ENCODE measurements at places on chromosomes 3 and 15.

GRCh38 chr3:160564258-160564911 is 986 bp downstream of the KPNA4 start:
- H3K27me3 ChIP-seq, result no peaks in the 10 kb centered on the region
- peak overlapping the region; percentile 97 for H3K27ac ChIP-seq
- H3K36me3 ChIP-seq, result peaks cover 33% of the 10 kb centered on the region
- DNase-seq, result no peak
- peaks cover 38% of the 10 kb centered on the region for H3K4me1 ChIP-seq

DNA sequence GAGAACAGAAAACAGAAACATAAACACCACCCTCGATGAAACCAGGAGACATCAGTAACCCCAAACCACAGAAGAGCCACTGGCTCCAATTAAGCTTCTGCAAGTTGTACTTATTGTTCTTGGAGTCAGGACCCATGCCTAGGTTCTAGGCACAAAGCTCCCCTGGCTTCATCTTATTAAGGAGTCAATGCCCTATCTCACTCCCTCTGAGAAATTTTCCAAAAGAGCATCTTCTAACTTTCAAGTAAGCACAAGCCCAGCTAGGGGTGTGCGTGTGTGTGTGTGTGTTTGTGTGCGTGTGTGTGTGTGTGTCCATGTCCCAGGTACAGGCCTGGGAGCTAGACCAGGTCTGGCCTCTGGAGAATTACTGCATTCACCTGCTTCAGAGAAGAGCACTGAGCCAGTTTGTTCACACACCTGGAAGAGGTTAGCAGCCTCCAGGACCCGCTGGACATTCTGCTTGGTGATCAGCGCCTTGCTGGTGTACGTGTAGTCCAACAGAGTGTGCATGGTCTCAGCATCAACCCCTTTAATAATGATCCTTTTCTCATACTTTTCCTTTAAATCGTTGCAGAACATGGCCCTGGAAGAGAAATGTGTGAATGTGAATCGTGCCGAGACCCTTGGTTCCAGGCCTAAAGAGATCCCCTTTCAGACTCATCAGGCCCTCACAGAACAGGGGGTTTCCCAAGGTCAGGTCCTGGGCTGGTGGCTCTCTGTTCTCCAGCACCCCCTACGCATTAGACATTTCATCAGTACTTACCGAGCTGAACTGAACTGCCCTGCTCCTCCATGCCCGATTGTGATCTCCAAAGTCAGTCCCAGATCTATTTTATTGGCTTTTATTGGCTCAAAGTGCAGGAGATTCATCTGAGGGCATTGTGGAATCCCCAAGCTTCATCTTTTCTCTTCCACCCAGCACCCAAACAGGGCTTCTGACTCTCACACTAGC is 27.8 kb downstream of the KLHL6 start:
- H3K4me1 ChIP-seq, result peaks cover 70% of the 10 kb centered on the region
- no peaks in the 10 kb centered on the region for H3K27me3 ChIP-seq
- H3K4me3 ChIP-seq, result peak overlapping the region; percentile 82

DNA sequence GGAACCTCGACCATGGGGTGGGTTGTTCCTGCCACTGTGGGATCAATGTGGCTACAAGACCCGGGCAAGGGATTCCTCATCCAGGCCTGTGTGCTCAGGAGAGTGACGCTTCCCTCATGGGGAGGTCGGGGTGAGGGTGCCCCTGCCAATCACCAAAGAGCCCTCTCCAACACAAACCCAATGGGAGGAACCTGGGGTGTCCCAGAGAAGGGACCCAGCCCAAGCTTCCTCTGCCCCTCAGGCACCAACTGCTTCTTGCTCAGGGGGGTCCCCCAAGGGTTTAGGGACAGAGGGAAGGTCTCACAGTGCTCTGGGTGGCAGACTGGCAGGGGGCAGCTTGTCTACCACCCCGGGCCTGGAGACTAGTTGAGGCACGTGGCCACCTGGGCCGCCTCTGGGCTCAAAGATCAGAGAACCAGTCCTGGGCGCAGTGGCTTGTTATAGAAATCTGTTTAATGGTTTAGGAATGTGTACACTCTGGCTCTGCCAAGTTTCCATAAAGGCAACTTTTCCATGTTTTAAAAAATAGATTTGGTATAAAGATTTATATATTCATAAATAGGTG is 26.6 kb downstream of the GP9 start:
- H3K27me3 ChIP-seq, result peaks cover 5% of the 10 kb centered on the region
- no peak overlapping the region for H3K4me3 ChIP-seq
- no peak overlapping the region for H3K27ac ChIP-seq

- H3K4me1 ChIP-seq, result peaks cover 6% of the 10 kb centered on the region
- peaks cover 9% of the 10 kb centered on the region for H3K27me3 ChIP-seq
- no peak for DNase-seq
- H3K27ac ChIP-seq, result no peak overlapping the region
- H3K36me3 ChIP-seq, result no peaks in the 10 kb centered on the region
Observed at GRCh38 chr15:39539466-39539865, 41.4 kb upstream of the THBS1 start.

- H3K4me1 ChIP-seq, result peaks cover 5% of the 10 kb centered on the region
- H3K36me3 ChIP-seq, result no peaks in the 10 kb centered on the region
- no peak for DNase-seq
- peaks cover 3% of the 10 kb centered on the region for H3K27me3 ChIP-seq
- H3K4me3 ChIP-seq, result no peak overlapping the region
Observed at GRCh38 chr3:33322412-33322811, 45.2 kb downstream of the FBXL2 start.

DNA sequence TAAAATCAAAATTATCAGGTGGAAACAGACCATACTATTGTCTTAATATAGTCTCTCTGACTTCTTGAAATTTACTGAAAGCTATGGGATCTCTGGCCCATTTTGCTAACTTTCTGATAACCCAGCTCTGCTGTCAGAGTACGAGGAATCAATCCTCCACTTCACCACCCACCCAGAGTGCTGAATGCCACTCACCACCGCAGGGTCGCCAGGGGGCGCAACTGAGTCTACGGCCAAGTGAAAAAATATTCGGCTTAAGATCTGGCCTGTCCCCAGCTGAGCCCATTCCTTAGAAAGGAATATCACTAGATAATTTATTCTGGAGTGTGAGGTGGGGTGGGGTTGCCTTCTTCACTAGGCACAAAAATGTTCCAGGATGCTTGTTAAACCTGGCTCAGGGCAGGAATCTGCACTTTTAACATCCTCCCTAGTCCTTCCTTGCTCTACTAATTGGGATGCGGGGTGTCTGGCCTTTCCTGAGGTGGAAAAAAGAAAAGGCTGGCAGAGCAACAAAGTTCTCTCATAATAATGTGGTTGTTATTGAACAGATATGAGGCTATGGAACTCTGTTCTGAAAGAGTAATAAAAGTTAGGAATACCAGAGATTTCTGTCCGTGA is 520.6 kb downstream of the MFSD1 start:
- H3K27me3 ChIP-seq, result no peaks in the 10 kb centered on the region
- H3K36me3 ChIP-seq, result no peaks in the 10 kb centered on the region
- H3K4me3 ChIP-seq, result no peak overlapping the region
- peak; percentile 2 for DNase-seq
- H3K4me1 ChIP-seq, result no peaks in the 10 kb centered on the region

GRCh38 chr3:14200841-14201240 is 22.2 kb downstream of the LSM3 start:
- no peak overlapping the region for H3K27ac ChIP-seq
- peaks cover 6% of the 10 kb centered on the region for H3K4me1 ChIP-seq
- H3K36me3 ChIP-seq, result peaks cover 35% of the 10 kb centered on the region
- no peaks in the 10 kb centered on the region for H3K27me3 ChIP-seq

- H3K4me1 ChIP-seq, result peaks cover 25% of the 10 kb centered on the region
- no peak for DNase-seq
- H3K27me3 ChIP-seq, result no peaks in the 10 kb centered on the region
Observed at GRCh38 chr3:172708921-172709773, 1.7 kb downstream of the NCEH1 start.

DNA sequence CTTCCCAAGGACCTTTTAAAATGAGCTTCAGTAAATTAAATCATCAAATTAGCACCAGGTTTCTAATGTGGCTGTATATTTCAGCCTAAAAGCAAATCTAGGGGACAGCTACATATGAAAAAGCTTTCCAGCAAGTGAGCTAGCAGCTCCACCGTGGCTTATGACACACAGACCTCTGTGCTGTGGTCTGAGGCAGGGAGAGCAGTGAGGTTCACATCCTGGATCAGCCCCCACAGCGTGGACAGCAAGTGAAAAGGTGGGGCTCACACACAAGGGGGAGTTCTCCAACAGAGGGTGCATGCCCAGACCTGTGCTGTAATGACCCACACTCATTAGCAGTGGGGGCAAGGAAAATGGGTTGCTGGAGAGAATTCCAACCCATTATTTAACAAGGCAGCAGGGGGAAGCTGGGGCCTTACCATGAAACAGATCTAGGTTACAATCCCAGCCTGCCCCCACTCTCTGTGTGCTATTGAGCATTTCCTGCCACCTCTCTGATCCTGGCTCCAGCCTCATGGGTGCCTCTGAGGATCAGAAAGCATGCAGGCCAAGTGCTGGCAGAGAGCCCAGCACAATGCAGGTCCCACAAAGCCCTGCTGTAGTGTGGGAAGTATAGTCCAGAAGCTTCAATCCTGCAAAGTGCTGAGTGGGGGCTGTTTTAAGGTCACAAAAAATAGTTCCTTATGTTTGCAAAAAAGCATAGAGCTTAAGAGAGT is 48.2 kb downstream of the RASGRF1 start:
- no peak overlapping the region for H3K4me3 ChIP-seq
- no peak overlapping the region for H3K27ac ChIP-seq
- H3K36me3 ChIP-seq, result peaks cover 14% of the 10 kb centered on the region
- peaks cover 27% of the 10 kb centered on the region for H3K27me3 ChIP-seq

- DNase-seq, result peak; percentile 29
- peaks cover 26% of the 10 kb centered on the region for H3K36me3 ChIP-seq
- no peaks in the 10 kb centered on the region for H3K27me3 ChIP-seq
- H3K4me1 ChIP-seq, result peaks cover 29% of the 10 kb centered on the region
- peak overlapping the region; percentile 53 for H3K27ac ChIP-seq
Observed at GRCh38 chr3:47347217-47347801, 33.5 kb upstream of the PTPN23 start.

GRCh38 chr3:14397531-14397930 is 4.9 kb upstream of the SLC6A6 start:
- peaks cover 27% of the 10 kb centered on the region for H3K4me1 ChIP-seq
- no peak overlapping the region for H3K4me3 ChIP-seq
- no peaks in the 10 kb centered on the region for H3K36me3 ChIP-seq
- H3K27ac ChIP-seq, result no peak overlapping the region

DNA sequence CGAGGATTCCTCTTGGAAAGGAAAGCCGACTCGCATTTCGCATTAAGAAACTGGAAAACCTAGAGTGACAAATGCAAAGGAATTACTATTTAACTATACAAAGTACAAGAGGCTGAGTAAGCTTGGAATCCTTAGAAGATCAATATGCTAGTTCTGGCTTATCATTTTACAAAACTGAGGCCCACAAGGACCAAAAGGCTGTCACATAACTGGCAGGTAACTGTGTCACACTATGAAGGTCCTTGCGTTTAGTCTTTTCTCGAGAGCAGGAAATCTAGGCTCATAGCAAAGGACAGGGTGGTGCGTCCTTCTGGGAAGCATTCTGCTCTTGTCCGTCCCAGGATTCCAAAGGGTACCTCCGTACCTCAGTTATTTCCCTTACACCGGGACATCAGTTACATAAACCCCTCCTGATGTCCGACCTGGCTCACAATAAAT is 629 bp downstream of the RPL24 start:
- no peaks in the 10 kb centered on the region for H3K27me3 ChIP-seq
- peaks cover 19% of the 10 kb centered on the region for H3K4me1 ChIP-seq
- DNase-seq, result no peak

GRCh38 chr15:83581381-83581780 is 72.5 kb upstream of the ADAMTSL3 start:
- no peak for DNase-seq
- no peaks in the 10 kb centered on the region for H3K27me3 ChIP-seq
- no peaks in the 10 kb centered on the region for H3K4me1 ChIP-seq
- H3K36me3 ChIP-seq, result no peaks in the 10 kb centered on the region
- H3K4me3 ChIP-seq, result no peak overlapping the region

DNA sequence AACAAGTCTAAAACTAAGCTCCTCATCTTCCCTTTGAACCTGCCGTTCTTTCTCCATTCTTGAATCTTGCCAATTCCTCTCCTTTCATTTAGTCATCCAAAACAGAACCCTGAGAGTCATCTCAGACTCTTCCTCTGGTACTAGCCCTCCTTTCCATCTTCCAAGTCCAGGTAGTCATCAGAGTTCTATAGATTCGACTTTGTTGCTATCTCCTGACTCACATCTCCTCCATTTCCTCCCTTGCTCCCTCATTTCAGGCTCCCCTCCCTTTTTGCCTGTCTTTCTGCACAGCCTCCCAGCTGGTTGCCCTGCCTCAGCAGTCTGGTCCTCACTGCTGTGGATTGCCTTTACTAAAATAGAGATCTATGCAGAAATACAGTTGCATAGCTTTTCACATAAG is 4.7 kb downstream of the ATG7 start:
- H3K4me1 ChIP-seq, result peaks cover 22% of the 10 kb centered on the region
- H3K36me3 ChIP-seq, result peaks cover 39% of the 10 kb centered on the region
- no peak overlapping the region for H3K4me3 ChIP-seq
- no peaks in the 10 kb centered on the region for H3K27me3 ChIP-seq
